ENCODE measurements at places on chromosomes 2 and 18.

DNA sequence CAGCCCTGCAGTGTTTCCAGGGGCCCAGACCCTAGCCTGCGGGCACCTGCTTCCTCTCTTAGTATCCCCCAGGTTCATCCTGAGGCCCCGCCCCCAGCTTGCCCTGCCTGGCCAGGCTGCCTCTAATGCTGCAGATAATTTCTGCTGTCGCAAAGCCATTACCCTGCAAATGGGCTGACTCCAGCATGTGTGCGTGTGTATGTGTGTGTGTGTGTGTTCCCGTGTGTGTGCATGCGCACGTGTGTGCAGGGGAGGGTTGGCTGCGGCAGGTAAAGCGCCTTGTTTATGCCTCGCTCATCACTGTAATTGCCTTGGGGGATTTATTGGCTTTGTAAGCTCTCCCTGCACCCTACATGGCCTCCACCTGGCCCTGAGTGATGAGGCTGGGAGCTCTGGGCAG, 7.6 kb upstream of the PRSS56 start:
- no peak overlapping the region for H3K4me3 ChIP-seq
- peaks cover 30% of the 10 kb centered on the region for H3K4me1 ChIP-seq
- no peak overlapping the region for H3K27ac ChIP-seq
- no peaks in the 10 kb centered on the region for H3K27me3 ChIP-seq
- no peaks in the 10 kb centered on the region for H3K36me3 ChIP-seq

DNA sequence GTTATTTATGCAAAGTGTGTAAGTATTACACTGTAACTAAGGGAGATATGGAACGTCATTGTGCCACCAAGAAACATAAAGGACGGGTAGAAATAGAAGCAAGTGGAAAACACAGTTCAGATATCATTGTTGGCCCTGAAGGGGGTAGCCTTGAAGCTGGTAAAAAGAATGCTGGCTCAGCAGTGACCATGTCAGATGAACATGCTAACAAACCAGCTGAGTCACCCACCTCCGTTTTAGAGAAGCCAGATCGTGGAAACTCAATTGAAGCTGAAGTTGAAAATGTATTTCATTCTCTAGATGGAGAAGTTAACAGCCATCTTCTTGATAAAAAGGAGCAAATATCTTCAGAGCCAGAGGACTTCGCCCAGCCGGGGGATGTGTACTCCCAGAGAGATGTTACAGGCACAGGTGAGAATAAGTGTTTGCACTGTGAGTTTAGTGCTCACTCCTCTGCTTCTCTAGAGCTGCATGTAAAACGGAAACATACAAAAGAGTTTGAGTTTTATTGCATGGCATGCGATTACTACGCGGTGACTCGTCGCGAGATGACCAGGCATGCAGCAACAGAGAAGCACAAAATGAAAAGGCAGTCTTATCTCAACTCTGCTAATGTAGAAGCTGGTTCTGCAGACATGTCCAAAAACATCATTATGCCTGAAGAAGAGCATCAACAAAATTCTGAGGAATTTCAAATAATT, 36.1 kb downstream of the ZNF407 start:
- no peak overlapping the region for H3K4me3 ChIP-seq
- peaks cover 4% of the 10 kb centered on the region for H3K36me3 ChIP-seq
- no peak for DNase-seq
- no peaks in the 10 kb centered on the region for H3K4me1 ChIP-seq

GRCh38 chr2:8116661-8117060, 565.2 kb upstream of the ID2 start:
- no peaks in the 10 kb centered on the region for H3K27me3 ChIP-seq
- H3K4me1 ChIP-seq: peaks cover 8% of the 10 kb centered on the region
- no peaks in the 10 kb centered on the region for H3K36me3 ChIP-seq

GRCh38 chr2:120149406-120149805, 73.8 kb downstream of the TMEM185B start:
- no peak for DNase-seq
- no peaks in the 10 kb centered on the region for H3K4me1 ChIP-seq
- H3K27ac ChIP-seq: no peak overlapping the region
- peaks cover 14% of the 10 kb centered on the region for H3K36me3 ChIP-seq

- peaks cover 3% of the 10 kb centered on the region for H3K27me3 ChIP-seq
- H3K36me3 ChIP-seq: peaks cover 3% of the 10 kb centered on the region
- peak; percentile 26 for DNase-seq
- no peak overlapping the region for H3K4me3 ChIP-seq
Observed at GRCh38 chr2:10236571-10237391, 65.9 kb upstream of the HPCAL1 start.

GRCh38 chr2:223626716-223627115, 24.6 kb upstream of the SCG2 start:
- H3K27me3 ChIP-seq: no peaks in the 10 kb centered on the region
- no peak overlapping the region for H3K27ac ChIP-seq

DNA sequence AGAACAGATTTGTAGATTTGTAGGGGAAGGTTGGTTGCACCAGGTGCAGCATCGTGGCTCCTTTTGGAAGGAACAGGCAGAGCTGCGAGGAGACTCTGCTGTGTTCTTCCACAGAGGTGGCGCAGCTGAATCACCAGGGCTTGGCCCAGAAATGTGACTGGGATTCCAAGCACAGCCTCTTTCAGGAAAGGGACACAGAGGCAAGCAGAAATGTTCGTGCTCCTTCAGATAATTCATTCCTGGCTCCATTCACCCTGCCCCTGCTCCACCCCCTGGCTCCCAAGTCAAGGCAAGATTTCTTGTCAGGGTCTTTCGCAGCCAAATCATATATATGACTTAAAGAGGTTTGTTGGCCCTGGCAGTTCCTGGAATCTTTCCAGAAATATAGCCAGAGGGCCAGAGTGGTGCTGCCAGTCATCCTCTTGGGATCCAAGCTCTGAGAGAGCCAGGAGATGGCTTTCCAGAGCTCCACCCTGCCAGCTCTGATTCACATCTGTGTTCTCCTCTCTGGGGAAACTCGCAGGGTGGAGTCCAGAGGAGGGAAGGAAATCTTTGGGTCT, 203.9 kb upstream of the TANK start:
- H3K36me3 ChIP-seq: no peaks in the 10 kb centered on the region
- DNase-seq: no peak
- no peaks in the 10 kb centered on the region for H3K4me1 ChIP-seq
- no peak overlapping the region for H3K4me3 ChIP-seq
- peaks cover 3% of the 10 kb centered on the region for H3K27me3 ChIP-seq

- no peaks in the 10 kb centered on the region for H3K36me3 ChIP-seq
- H3K4me3 ChIP-seq: no peak overlapping the region
- peaks cover 14% of the 10 kb centered on the region for H3K27me3 ChIP-seq
- DNase-seq: no peak
Observed at GRCh38 chr18:3444954-3445353, 5.0 kb upstream of the TGIF1 start.

- H3K27me3 ChIP-seq: no peaks in the 10 kb centered on the region
- no peaks in the 10 kb centered on the region for H3K36me3 ChIP-seq
- no peak overlapping the region for H3K27ac ChIP-seq
Observed at GRCh38 chr2:179253226-179253625, 11.4 kb downstream of the SESTD1 start.

GRCh38 chr2:231113489-231113888, 11.4 kb downstream of the HTR2B start:
- no peak for DNase-seq
- H3K36me3 ChIP-seq: peaks cover 7% of the 10 kb centered on the region

DNA sequence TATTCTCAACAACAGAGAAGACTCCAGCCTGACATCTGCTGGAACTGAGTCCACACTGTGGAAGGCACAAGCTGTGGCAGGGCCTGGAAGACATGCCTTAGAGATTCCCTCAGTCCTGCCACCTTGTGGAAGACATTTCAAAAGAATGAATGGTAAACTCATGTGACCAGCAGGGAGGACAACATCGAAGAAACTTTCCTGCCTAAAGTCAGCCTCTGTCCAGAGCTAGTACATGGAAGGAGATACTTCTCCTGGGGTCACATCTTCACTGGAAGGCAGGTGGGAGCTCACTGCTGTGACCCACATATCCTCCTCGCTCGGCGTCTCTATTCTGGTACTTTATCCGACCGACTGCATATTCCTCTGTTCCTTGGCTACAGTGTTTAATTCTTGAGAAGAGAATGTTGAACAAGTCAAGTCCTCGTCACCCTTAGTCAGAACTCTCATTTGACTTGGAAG, 59.5 kb downstream of the PUM2 start:
- no peak overlapping the region for H3K27ac ChIP-seq

GRCh38 chr2:232362174-232362900, 16.2 kb upstream of the ALPP start:
- no peak overlapping the region for H3K27ac ChIP-seq
- H3K4me3 ChIP-seq: no peak overlapping the region
- no peaks in the 10 kb centered on the region for H3K36me3 ChIP-seq
- no peak for DNase-seq
- no peaks in the 10 kb centered on the region for H3K27me3 ChIP-seq
- H3K4me1 ChIP-seq: no peaks in the 10 kb centered on the region

DNA sequence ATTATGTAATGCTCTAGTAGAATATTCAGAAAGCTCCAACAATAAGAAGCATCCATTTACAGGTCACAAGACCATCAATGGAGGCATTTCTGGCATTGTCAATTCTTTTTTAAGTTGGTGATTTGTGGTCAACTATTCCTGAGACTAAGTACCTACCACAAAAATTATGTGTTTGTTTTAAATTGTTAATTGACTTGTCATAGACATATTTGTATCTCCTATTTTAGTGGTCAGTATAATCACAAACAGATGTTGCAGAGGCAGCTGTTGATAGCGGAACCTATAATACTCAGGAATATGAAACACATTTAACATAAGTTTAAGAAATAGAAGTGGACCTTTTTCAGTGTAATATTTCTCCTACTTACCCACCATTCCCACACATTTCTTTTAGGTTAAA, 430.1 kb downstream of the CCDC85A start:
- H3K4me1 ChIP-seq: no peaks in the 10 kb centered on the region
- H3K4me3 ChIP-seq: no peak overlapping the region
- no peaks in the 10 kb centered on the region for H3K36me3 ChIP-seq

- H3K4me3 ChIP-seq: no peak overlapping the region
- H3K27me3 ChIP-seq: no peaks in the 10 kb centered on the region
- DNase-seq: no peak
- no peak overlapping the region for H3K27ac ChIP-seq
- no peaks in the 10 kb centered on the region for H3K4me1 ChIP-seq
- no peaks in the 10 kb centered on the region for H3K36me3 ChIP-seq
Observed at GRCh38 chr2:66156171-66156570, 278.8 kb upstream of the MEIS1 start.

GRCh38 chr2:11683476-11683875, 13.5 kb upstream of the NTSR2 start:
- H3K4me1 ChIP-seq: peaks cover 28% of the 10 kb centered on the region
- H3K4me3 ChIP-seq: no peak overlapping the region
- no peak for DNase-seq
- no peak overlapping the region for H3K27ac ChIP-seq

- H3K4me1 ChIP-seq: peaks cover 20% of the 10 kb centered on the region
- peak; percentile 74 for DNase-seq
- no peak overlapping the region for H3K27ac ChIP-seq
- H3K4me3 ChIP-seq: peak overlapping the region; percentile 30
- no peaks in the 10 kb centered on the region for H3K36me3 ChIP-seq
Observed at GRCh38 chr18:31041271-31042083, 1.1 kb downstream of the DSC3 start.

DNA sequence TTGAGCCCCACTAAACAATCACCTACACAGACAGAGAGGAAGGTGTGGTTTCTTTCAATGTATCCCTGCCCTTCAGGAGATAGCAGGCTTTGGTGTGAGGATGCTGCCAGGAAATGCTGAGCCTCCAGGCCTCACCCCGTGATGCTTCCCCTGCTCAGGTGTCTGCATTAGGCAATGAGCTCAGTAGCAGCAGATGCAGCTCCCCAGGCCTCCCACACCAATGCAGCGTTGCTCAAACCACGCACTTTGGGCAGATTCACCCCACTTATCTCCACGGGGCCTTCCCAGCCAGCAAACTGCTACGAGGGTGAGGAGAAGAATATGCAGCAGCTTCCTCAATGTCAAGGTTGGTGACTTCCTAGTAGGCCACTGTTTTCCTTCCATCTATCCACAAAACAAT, 229.3 kb upstream of the PXDN start:
- no peaks in the 10 kb centered on the region for H3K27me3 ChIP-seq
- H3K36me3 ChIP-seq: peaks cover 6% of the 10 kb centered on the region
- DNase-seq: peak; percentile 28

DNA sequence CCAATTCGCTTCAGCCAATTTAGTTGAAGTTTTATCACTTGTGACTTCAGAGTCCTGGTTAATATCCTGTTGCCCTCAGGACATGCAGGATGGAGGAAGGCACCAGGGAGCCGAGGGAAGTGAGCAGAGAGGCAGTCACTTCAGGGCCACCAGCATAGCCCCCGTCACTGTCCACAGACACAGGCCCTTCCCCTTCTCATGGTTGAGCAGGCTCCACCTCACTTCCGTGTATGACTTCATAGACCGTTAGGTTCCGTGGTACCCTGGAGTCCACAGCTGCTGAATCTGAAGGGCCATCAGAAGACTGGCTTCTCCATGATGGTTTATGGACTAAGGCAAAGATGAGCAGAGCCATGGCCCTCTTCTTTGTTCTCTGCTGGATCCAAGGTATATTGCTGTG, at the start of gene C2orf92:
TSS of gene C2orf92 (plus strand) at position 266 of the 400 bp plus-strand sequence. CDS start at position 342, 76 bp downstream.
- peaks cover 2% of the 10 kb centered on the region for H3K36me3 ChIP-seq
- H3K4me3 ChIP-seq: no peak within 1 kb of the TSS
- no peak for DNase-seq
- no peak within 1 kb of the TSS for H3K27ac ChIP-seq
- no peaks in the 10 kb centered on the region for H3K27me3 ChIP-seq
- H3K4me1 ChIP-seq: peaks cover 6% of the 10 kb centered on the region

DNA sequence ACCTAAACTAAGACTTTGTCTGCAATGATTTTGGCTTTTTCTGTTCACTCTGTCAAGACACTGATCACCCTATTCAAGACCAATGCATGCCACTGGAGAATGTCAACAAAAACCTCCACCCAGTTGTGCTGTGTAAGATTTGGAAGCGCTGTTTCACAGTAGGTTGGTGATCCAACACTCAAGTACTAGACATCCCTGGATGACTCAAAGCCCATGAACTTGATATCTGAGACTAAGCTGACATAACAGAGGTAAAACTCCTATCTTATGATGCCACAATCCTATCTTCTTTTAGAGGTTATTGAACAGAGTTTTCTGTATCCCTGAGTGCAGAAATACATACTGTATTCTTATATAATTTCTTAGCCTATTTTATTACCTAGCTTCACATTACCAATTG, 251.3 kb upstream of the ETAA1 start:
- H3K36me3 ChIP-seq: no peaks in the 10 kb centered on the region
- no peaks in the 10 kb centered on the region for H3K27me3 ChIP-seq
- DNase-seq: no peak
- H3K4me3 ChIP-seq: no peak overlapping the region

GRCh38 chr2:199868431-199869226, 17.6 kb upstream of the FTCDNL1 start:
- no peaks in the 10 kb centered on the region for H3K4me1 ChIP-seq
- no peak overlapping the region for H3K27ac ChIP-seq
- no peak for DNase-seq
- no peaks in the 10 kb centered on the region for H3K27me3 ChIP-seq
